Activated CD8-positive, alpha-beta memory T cell treated with anti-CD3 and anti-CD28 coated beads for 48 hours (primary cell): ENCODE measurements at places on chromosomes 2 and 18.

DNA sequence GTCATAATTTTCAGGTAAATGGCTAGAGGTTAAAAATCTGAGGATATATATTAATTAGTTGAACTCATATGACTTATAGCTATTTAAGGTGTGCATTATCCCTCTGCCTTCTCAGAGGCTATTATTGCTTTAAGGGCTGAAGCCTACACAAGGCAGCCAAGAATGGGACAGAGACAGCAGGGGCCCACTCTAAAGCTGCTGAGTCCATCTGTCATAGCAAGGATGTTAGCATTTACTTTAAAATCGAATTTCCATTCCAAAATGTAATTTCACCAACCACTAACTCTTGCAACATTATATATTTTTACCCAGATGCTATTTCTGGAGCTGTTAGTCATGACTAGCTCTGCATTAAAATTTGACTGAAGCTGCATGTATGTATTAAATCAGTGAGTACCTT lies 236.3 kb upstream of the FSIP2 start:
- no peak for DNase-seq

DNA sequence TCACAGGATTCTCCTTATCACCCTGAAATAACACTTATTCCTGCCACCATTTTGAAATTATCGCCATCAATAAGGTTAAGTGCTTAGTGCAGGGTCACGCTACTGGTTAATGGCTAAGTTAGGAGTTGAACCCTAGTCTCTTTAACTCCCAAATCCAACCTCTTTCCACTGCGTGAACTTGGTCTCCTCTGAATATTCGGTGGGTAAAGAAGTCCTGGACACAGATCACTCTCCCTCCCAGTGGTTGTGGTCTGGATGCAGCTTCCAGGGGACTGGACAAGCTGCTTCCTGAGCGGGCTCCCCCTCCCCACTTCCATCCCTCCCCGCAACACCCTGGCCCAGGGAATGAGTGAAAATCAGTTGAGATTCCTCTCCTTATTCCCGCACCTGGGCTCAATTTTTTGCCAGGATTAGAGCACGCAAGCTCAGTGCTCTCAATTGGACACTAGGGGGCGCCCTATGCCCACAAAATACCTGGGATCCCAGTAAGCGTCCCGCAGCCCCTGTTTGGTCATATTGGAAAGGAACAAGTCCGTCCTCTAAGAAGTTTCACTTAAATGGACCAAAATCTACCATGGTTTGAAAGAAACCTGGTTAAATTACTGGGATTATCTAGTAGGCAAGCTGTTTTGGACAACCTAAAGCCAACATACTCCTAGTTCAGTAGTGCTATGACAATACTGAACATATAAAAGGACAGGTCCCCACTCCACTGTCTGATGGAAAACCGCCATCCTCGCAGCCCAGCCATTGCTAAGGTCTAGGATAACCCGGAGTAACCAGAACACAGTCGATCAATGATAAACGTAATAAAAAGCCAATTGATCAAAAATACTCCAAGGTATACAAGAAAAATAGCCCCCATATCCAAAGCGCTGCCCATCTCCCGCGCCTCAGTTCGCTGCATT lies 40.4 kb downstream of the DHRS9 start:
- peak; percentile 12 for DNase-seq

DNA sequence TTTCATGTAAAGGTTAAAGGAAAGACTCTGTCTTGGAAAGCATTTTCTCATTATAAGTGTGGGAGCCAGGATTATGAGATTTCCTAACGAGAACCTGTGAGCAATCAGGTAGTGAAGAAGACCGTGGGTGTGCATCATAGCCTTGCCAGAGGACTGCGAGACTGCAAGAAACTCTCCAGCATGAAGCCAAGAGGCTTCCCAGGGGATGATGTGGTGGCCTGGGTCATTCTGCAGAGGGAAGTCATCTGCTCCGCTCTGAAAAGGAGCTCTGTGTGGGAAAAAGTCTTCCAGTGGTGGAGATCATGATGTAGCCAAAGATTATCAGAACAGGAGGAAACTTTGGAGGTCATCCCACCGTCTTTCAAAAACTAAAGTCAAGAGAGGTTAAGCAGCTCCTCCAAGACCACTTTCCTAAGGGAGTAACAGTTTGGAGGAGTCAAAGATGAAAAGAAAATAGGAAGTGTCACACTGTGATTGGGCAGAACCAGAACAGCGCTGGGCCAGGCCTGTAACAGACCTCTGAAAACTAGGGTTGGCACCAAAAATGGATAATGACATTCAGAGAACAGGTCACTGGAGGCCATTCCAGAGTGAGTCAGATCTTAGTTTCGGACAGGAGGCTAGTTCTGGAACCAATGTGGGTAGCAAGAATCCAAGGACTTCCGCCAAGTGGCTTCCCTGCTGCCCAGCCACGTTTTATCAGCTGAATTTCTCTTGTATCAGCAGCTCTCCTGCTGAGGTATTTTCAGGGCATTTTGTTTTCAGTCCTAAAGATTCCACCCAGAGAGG lies 113.0 kb downstream of the LRATD1 start:
- no peak for DNase-seq

DNA sequence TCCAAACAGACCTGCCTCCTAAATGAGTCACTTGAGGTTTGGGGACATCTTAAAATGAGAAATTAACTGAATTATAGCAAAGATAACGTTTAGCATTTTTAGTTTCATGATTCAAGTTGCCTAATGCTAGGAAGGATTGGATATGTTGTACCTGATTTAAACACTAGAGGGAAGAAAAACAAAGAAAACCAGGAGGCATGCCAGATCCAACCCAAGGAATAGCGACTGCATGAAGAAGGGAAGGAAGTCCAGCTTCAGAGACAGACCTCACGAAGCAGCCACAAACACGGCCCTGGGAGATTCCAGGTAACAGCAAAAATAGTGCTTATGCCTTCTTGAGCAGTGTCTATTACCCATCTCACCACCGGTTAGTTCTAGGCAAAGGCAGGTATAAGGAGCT lies 499.9 kb upstream of the SPHKAP start:
- DNase-seq = no peak

DNA sequence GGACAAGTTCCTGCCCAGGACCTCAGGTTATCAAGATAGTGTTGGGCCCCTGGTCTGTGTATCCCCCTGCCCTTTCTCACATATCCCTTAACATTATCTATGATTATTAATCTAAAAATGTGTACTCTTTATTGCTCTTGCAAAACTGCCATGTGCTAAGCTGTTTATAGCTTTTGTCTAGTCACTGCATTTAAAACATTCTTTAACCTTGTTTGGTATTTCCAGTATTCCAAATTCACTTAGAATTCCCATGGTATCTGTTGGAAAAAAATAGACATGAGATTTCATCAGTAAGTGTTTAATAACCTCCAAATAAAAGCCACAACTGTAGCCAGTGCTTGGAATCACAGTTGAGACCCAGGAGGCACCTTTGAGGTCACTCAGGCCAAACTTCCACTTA lies 16.2 kb upstream of the GLS start:
- DNase-seq = no peak

- no peak for DNase-seq
Measured at GRCh38 chr2:106336737-106337136, 131.5 kb downstream of the RGPD3 start.

DNA sequence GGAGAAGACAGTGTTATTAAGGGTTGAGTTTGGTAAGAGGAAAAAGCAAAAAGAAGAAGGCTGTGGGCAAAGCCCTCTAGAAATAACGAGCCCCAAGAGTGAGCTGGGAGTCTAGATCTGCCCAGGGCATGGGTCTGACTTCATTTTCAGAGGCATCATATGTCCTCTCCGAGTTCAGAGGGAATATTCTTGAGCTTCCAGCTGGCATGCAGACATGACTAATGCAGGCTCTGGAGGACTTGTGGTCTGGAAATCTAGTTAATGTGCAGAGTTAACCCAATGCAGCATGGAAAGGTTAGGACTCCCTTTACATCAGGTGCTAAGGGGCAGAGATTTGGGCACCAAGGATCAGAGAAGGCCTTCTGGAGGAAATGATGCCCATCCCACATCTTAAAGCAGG lies 7.3 kb downstream of the ACMSD start:
- no peak for DNase-seq

- no peak for DNase-seq
Measured at GRCh38 chr2:237866101-237866621, 6.7 kb downstream of the RAMP1 start.

DNA sequence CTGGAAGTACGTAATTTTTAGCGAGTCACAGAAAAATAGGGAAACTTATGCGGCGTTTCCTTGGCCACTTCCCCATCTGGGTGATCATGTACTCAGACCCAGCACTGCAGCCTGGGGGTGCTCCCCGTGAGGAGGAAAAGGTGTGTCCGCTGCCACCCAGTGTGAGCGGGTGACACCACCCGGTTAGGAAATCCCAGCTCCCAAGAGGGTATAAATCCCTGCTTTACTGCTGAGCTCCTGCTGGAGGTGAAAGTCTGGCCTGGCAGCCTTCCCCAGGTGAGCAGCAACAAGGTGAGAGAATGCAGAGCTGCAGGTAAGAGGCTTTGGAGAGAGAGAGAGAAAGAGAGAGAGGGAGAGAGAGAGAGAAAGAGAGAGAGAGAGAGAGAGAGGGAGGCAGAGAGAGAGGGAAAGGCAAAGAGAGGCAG lies at the start of gene IL1R2:
TSS of gene IL1R2 (plus strand) at position 240 of the 425 bp plus-strand sequence. CDS start 16,616 bp downstream, outside the sequence.
- no peak for DNase-seq

- DNase-seq = no peak
Measured at GRCh38 chr18:48376406-48376805, 32.8 kb downstream of the ZBTB7C start.
